RWPE1 (cell line): ENCODE measurements at places on chromosomes 5 and 9.

GRCh38 chr9:33817327-33818166 is 587 bp downstream of the UBE2R2 start:
- peak; percentile 73 for DNase-seq

GRCh38 chr5:86679529-86679928 is 61.8 kb downstream of the COX7C start:
- peak; percentile 59 for DNase-seq

GRCh38 chr5:179969110-179969509 is 61.4 kb upstream of the TBC1D9B start:
- no peak for DNase-seq

- no peak for DNase-seq
Measured at GRCh38 chr5:67676863-67677262, 480.3 kb upstream of the CD180 start.

DNA sequence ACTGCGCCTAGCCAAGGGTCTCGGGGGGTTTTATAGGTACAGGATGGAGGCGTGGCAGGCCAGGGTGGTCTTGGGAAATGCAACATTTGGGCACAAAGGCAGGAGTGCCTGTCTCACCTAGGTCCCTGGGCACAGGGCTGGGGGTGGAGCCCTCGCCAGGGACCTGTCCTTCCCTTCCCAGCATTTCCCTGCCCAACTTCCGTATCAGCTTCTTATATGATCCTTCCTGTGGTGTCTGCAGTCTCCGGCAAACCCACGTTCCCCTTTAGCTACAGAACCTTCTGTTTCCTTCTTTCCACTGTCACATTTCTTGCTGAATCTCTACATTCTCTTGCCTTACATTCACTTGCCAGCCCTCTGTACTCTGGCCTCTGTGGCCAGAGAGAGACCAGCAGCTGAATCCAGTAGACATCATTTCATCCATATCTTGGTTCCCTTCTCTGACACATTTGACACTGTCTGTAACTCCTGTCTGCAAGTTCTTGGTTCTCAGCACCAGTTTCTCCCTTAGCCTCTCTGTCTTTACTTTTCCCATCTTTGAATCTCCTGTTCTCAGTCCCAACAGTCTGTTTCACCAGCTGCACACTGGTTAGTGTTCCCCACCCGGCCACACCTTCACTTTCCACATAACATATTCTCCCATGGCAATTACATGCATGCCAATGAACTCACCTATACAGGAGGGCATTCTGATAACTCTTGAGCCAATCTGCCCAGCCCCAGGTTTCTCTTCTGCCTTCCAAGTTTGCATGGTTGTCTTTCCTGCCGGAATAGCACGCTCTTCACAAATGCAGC is 134.7 kb upstream of the ZNF608 start:
- DNase-seq = no peak
